CD4-positive, alpha-beta memory T cell (primary cell): ENCODE measurements at places on chromosomes 2 and 18. TPM values are rescaled to one million over a fixed set of nuclear protein-coding genes. Genes with fewer than 3 reads are reported as not detected.

GRCh38 chr2:33230195-33230594, 246.3 kb upstream of the RASGRP3 start:
- DNase-seq: no peak

DNA sequence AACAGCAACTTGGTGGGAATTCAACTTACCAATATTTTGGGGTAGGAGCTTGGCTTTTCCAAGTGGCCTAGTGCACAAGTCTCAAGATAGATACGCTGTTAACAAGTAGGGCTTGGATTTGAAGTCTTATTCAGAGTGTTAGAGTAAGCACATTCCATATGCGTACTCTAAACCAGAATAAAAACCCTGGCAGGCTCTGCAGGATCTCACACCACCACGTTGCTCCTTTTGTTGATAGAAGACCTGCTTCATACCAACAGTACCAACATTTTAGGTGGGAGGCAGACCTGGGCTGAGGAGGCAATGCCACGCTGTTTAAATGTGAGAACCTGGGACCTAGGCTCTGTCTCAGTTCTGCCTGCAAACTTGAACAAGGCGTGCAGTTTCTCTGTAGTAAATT, 214.0 kb downstream of the RNF144A start:
- no peak for DNase-seq

DNA sequence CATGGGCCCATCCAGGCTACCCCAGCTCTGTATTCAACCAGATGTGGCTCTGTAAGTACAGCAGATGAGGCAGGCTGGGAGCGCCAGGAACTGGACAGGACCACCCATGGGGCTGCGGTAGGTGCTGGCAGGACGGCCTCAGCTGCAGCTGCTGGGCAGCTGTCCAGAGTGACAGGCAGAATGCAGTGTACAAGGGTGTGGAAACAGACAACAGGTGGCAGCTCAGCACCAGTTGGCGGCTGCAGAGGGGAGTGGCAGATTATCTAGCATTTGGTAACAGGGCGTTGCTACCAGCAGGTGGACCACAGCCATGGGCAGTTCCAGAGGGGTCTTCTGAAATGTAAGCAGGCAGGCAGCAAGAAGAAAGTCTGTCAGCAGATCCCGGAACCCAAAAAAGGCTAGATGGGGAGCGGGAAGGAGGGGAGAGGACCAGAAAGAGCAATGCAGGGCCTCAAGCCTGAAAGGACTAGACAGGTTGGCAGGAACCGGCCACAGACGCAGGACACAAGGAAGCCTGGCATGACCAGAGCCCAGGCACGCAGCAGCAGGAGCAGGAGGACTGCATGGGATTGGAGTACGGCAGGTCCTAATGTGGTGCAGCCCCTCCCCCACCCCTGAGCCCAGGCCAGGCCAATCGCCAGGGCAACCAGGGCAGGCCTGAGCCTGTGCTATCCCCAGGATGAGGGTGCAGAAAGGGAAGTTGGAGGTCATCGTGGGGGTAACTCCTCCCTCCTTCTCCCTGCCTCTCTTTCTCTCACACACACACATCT, 24.7 kb downstream of the PKDCC start:
- no peak for DNase-seq

DNA sequence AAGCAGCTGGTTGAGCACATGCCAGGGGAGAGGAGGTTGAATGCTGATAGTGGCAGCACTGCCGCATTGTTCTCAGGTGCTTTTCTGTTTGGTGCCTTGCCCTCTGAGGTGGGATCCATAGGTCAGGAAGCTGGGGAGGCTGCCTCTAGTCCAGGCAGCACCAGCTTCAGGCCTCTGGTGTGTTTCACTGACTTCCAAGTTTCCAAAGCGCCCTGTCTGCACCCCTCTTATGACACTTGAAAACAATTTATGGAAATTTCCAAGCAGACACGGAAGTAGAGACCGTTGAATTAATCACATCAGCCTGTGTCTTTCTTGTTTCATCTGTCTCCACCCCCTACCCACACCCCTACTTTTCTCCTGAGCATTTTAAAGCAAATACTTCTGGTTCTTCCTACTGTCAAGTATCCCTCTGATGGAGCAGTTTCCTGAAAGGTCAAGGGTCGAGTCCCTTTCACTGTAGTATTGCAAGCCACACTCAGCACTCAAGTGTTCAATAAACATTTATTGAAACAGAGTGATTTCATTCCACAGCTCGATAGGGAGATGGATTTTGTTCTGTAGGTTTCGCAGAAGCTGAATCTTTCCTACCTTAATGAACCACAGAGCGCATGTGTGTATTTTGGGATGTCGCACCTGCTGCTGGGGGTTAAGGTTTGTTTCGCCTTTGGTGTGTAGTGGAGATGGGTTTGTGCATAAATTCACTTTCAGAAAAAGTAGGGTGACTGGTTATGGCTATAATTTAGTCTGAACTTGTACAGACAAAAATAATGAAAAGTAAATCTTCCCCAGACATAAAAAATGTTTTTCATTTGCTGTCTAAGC, 21.4 kb downstream of the DGKD start:
- no peak for DNase-seq

DNA sequence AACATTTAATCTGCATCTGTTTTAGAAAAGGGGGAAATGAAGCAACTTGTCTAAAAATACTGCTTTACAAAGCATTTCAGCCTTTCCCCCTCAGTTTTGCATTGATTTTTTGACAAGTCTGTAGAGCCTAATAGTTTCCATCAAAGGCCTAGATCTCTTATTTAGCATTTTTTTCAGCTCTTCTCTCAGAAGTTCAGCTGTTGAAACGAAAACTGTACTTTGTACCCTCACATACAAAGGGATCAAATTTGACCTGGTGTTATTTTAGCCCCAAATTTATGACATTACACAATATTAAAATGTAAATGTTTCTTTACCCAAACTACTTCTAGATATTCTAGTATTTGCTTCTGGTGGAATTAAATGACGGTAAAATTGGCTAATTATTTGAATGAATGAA, 13.0 kb downstream of the YPEL5 start:
- no peak for DNase-seq

GRCh38 chr2:113922784-113923183, 32.9 kb downstream of the ACTR3 start:
- DNase-seq: no peak

- DNase-seq: no peak
Measured at GRCh38 chr2:150174056-150174805, 313.2 kb downstream of the RND3 start.

Gene PTPRM
- 16.1 TPM for total RNA-seq

Gene SH3YL1
- 69.5 TPM for total RNA-seq

Gene EIF5B
- total RNA-seq: 36.2 TPM
